ENCODE measurements at places on chromosomes 7 and 10.
A peak's percentile ranks its signal among the peaks of the same experiment; 100 is the strongest.

DNA sequence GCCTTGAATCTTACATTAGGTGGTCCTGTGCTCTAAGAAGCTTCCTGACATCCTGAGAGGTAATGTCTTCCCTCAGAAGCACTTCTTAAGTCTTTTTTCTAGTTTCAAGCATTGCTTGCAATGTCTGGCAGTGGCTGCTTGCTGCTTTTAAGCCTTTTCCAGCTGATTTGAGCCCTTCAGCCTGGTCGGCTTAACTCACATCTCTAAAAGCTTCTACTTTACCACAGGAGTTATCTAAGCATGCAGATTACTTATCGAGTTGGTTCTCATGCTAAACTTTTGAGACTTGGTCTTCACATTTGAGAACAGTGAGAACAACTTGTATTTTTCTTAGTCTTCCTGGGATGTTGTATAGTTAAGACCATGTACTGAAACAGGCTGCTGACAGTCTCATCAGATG is 3.9 kb downstream of the LRMDA start:
- no peaks in the 10 kb centered on the region for H3K4me1 ChIP-seq
- no peak overlapping the region for H3K4me3 ChIP-seq
- no peak for DNase-seq
- H3K27ac ChIP-seq: no peak overlapping the region
- H3K36me3 ChIP-seq: no peaks in the 10 kb centered on the region

GRCh38 chr10:71945819-71946474 is 18.2 kb upstream of the CHST3 start:
- no peak overlapping the region for H3K27ac ChIP-seq
- no peaks in the 10 kb centered on the region for H3K36me3 ChIP-seq
- DNase-seq: no peak

DNA sequence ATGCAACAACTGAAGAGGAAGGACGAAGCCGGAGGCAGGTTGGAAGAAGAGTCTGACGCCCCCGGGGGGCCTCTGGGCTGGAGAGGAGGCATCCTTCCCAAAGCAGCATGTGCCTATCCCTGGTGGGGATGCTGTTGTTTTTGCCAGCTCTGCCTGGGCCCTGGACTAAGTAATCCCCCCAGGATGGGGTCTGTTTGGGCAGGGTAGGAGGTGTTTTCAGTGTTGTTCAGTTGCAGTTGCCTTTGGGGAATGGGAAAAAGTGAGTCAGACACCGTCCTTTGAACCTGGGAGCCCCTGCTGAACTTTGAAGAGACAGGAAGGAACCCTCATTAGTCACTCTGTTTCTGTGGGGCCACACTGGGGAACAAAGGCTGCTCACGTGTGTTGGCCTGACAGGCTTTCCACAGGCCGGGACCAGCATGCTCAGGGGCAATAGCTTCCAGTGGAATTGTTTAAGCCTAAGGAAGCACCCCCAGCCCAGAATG is 35.2 kb upstream of the GDF10 start:
- no peaks in the 10 kb centered on the region for H3K36me3 ChIP-seq
- DNase-seq: no peak

DNA sequence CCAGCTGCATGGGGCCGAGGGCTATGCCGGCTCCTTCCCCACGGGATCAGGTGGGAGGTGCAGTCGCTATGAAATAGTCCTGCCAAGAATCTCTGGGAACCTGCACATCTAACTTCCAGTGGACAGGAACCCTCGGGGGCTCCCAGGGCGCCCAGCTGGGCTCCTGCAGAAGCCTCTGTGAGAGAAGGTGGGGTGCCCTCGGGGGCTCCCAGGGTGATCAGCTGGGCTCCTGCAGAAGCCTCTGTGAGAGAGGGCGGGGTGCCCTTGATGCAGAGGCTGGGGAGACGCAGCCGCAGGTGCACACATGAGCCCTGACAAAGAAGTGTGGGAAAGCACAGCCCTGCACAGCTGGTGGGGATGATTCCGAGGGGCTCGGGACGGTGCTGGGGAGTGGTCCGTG is 5.9 kb downstream of the VENTX start:
- DNase-seq: no peak
- H3K27me3 ChIP-seq: peaks cover 72% of the 10 kb centered on the region
- H3K4me3 ChIP-seq: no peak overlapping the region
- no peaks in the 10 kb centered on the region for H3K36me3 ChIP-seq

DNA sequence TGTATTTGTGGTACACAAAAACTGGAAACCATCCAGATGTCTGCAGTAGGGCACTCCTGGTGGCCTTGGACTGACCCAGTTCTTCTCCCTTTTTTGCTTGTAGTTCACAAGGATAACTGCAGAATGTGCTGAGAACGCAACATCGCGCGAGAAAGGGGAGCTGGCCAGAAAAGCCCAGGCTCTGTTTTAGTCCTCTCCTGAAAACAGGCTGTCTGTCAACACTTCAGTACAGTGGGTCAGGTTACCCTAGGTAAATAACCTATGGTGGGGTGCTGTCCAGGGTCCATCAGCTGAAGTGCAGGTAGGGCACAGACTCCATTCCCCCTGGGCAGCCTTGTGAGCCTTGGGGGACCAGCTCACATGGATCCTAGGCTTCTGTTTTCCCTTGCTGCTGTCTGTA is 495.8 kb downstream of the MDFIC start:
- no peaks in the 10 kb centered on the region for H3K4me1 ChIP-seq
- H3K4me3 ChIP-seq: no peak overlapping the region
- no peak for DNase-seq
- H3K27ac ChIP-seq: no peak overlapping the region
- H3K27me3 ChIP-seq: no peaks in the 10 kb centered on the region
- no peaks in the 10 kb centered on the region for H3K36me3 ChIP-seq

DNA sequence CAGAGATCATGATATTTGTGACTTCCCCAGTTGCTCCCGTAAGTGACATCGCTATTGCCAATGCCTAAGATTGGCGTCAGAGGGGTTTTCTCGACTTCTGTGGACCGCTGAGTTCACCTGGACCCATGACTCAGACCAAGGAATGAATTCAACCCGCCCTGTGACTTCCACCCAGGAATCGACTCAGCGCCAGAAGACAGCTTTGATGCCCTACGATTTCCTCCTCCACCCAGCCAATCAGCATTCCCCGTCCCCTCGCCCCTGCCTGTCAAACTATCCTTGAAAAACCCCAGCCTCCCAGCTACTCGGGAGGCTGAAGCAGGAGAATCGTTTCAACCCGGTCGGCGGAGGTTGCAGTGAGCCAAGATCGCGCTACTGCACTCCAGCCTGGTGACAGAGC is 58.3 kb downstream of the MICALL2 start:
- no peaks in the 10 kb centered on the region for H3K36me3 ChIP-seq
- no peak overlapping the region for H3K27ac ChIP-seq
- DNase-seq: no peak
- H3K27me3 ChIP-seq: peaks cover 94% of the 10 kb centered on the region
- no peaks in the 10 kb centered on the region for H3K4me1 ChIP-seq
- no peak overlapping the region for H3K4me3 ChIP-seq

DNA sequence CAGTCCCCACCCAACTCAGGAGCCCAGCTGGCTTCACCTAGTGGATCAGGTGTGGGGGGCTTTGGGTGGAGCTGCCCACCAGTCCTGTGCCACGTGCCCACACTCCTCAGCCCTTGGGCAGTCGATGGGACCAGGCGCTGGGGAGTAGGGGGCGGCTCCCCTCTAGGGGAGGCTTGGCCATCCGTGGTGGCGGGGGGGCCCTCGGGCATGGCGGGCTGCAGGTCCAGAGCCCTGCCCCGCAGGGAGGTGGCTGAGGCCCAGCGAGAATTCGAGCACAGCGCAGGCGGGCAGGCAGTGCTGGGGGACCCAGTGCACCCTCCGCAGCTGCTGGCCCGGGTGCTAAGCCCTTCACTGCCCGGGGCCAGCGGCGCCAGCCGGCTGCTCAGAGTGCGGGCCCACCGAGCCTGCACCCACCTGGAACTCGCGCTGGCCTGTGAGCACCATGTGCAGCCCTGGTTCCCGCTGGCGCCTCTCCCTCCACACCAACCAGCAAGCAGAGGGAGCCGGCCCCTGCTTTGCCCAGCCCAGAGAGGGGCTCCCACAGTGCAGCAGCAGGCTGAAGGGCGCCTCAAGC is 29.3 kb downstream of the ASNS start:
- H3K27me3 ChIP-seq: no peaks in the 10 kb centered on the region
- no peak overlapping the region for H3K4me3 ChIP-seq
- H3K4me1 ChIP-seq: no peaks in the 10 kb centered on the region
- H3K36me3 ChIP-seq: no peaks in the 10 kb centered on the region

DNA sequence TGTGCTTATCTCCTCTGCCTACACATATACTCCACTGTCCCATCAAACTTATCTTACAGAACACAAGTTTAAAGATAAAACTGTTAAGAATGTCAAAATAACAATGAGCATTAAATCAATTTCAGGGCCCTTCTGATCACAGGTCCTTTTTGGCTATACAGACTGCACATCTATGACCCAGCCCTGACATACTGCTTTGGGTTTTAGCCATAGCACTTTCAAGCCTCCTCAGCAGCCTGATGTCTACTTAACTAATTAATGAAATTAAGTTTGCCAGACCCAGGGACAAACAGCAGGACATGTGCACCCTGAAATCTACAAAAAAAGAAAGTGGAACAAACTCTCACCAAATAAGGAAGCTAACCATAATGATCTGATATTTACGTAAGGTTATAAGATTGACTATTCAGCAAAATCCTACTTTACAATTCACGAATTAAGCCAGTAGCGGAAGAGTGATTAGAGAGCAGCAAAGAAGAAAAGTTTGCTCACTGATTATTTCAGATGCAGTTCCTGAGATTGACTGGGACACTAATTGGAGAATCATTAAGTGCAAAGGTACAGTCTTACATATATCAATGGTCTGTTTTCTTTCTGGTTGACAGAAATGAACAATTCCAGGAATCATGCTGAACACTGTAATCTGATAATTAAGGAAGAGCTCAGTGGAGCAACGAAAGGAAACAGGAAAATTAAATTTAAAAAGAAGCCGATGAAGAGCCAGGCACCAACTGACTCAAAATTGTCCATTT is 669.3 kb upstream of the LRRN3 start:
- H3K4me3 ChIP-seq: no peak overlapping the region
- H3K36me3 ChIP-seq: no peaks in the 10 kb centered on the region
- H3K27me3 ChIP-seq: no peaks in the 10 kb centered on the region
- H3K4me1 ChIP-seq: no peaks in the 10 kb centered on the region

DNA sequence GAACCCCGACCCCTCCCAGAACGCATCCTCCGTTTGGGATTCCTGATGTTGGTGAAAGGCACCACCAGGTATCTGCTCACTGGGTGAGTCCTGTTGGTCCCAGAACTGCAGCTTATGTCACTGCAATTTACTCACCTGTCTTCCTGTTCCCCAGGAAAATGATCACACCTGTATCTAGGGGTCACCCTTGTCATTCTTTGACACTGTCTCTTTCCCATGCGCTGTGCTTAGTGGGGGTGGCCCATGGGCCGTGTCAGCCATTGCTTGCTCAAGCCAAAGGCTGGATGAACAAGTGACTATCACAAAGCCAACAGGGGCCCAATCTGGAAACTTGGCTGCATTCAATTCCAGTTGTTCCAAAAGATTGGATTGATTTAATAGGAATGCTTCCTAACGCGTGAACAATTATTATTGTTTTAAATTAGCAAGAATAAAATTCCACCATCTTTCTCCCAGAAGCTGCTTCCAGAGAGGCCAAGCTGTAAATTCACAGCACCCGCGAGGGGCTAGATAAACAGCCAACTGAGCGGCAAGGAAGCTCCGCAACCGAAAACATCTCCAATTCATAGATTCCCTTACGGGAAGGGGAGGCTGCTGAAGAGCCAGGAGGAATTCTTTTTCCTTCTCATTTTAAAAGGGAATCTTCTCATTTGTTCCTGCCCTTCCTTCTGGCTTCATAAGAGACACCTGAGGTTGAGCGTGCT is 134.8 kb upstream of the ZMIZ1 start:
- no peaks in the 10 kb centered on the region for H3K27me3 ChIP-seq
- no peak overlapping the region for H3K4me3 ChIP-seq
- no peaks in the 10 kb centered on the region for H3K4me1 ChIP-seq
- DNase-seq: no peak
- no peaks in the 10 kb centered on the region for H3K36me3 ChIP-seq
- H3K27ac ChIP-seq: no peak overlapping the region

DNA sequence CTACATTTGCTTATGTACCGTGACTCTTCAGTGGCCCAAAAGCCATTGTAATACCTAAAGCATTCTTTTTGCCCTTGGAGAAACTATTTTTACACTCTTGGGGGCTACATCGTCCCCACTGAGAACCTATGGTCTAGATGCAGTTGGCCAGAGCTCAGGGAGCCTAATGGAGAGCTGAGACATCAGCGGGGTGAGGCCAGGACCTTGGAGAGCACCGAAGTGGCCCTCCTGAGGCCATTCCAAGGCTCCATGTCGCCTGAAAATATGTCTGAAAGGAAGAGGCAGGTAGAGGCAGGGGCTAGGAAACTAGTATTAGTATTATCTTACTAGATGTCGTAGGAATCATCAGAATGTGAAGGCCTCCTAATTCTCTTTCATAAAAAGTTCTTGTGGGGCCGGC is 4.9 kb downstream of the PKD2L1 start:
- H3K27ac ChIP-seq: no peak overlapping the region
- peaks cover 26% of the 10 kb centered on the region for H3K4me1 ChIP-seq
- H3K27me3 ChIP-seq: no peaks in the 10 kb centered on the region
- DNase-seq: no peak
- H3K36me3 ChIP-seq: no peaks in the 10 kb centered on the region

- H3K27ac ChIP-seq: no peak overlapping the region
- H3K27me3 ChIP-seq: no peaks in the 10 kb centered on the region
- H3K4me3 ChIP-seq: no peak overlapping the region
- no peak for DNase-seq
Measured at GRCh38 chr10:11793762-11794479, 29.2 kb upstream of the PROSER2 start.

GRCh38 chr7:67484244-67484751 is 487.7 kb downstream of the TYW1 start:
- H3K27ac ChIP-seq: no peak overlapping the region
- H3K27me3 ChIP-seq: no peaks in the 10 kb centered on the region
- peak; percentile 56 for DNase-seq
- no peaks in the 10 kb centered on the region for H3K36me3 ChIP-seq
- H3K4me3 ChIP-seq: peak overlapping the region; percentile 26

GRCh38 chr10:29328983-29329382 is 40.1 kb downstream of the LYZL1 start:
- no peak overlapping the region for H3K27ac ChIP-seq
- H3K36me3 ChIP-seq: no peaks in the 10 kb centered on the region
- H3K4me1 ChIP-seq: no peaks in the 10 kb centered on the region
- H3K27me3 ChIP-seq: no peaks in the 10 kb centered on the region
- no peak overlapping the region for H3K4me3 ChIP-seq

DNA sequence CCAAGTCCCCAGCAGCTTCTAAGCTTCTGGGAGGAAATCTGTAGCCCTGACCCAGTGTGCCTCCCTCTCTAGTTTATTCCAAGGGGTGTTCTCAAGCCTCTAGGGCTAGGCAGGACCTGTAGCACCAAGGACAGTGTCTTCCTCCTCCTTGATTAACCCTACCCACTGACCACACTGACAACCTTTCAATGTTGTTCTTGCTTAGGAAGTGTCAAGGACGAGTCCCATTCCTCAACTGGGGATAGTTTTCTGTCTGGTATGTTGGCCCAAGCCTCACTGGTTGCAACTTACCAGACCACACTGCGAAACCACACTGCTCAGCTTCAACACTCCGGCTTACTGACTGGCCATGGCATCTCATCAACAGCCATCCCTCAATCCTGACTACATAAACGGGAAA is 100.0 kb downstream of the RNF216 start:
- no peak overlapping the region for H3K27ac ChIP-seq
- no peaks in the 10 kb centered on the region for H3K4me1 ChIP-seq
- no peak overlapping the region for H3K4me3 ChIP-seq
